CD14-positive monocyte (primary cell): ENCODE measurements at places on chromosomes 3 and 15. TPM values are rescaled to one million over a fixed set of nuclear protein-coding genes. Genes with fewer than 3 reads are reported as not detected.

- no peak overlapping the region for H3K27ac ChIP-seq
- no peaks in the 10 kb centered on the region for H3K27me3 ChIP-seq
- no peak for DNase-seq
- H3K36me3 ChIP-seq, result no peaks in the 10 kb centered on the region
- no peak overlapping the region for H3K4me3 ChIP-seq
Observed at GRCh38 chr3:16596352-16597032, 8.7 kb downstream of the DAZL start.

- H3K4me3 ChIP-seq, result no peak overlapping the region
- H3K27me3 ChIP-seq, result no peaks in the 10 kb centered on the region
- H3K36me3 ChIP-seq, result no peaks in the 10 kb centered on the region
- DNase-seq, result peak; percentile 55
Observed at GRCh38 chr3:10845839-10846656, 30.0 kb downstream of the SLC6A11 start.

GRCh38 chr15:52496175-52496574, 32.5 kb downstream of the MYO5A start:
- no peak for DNase-seq
- no peaks in the 10 kb centered on the region for H3K27me3 ChIP-seq
- H3K4me1 ChIP-seq, result peaks cover 14% of the 10 kb centered on the region
- no peak overlapping the region for H3K4me3 ChIP-seq
- no peak overlapping the region for H3K27ac ChIP-seq

DNA sequence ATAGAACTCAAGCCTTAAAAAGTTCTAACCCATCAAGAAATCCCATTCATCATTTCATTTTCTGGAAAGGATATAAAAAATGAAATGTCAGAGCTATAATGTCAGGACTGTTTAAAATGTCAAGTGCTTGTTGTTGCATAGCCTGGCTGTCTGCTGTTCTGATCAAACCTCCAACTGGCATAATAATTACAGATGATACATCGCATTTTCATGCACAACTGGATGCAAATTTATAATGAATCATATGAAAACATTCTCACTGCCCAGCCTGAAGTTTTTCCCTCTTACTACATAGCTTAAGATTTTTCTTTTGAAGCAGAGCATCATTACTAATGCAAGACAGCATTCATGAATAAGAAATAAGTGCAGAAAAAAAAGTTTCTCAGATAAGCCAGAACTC, 46.5 kb downstream of the GUCA1C start:
- DNase-seq, result no peak
- no peaks in the 10 kb centered on the region for H3K36me3 ChIP-seq
- no peaks in the 10 kb centered on the region for H3K27me3 ChIP-seq
- no peaks in the 10 kb centered on the region for H3K4me1 ChIP-seq
- no peak overlapping the region for H3K4me3 ChIP-seq
- H3K27ac ChIP-seq, result no peak overlapping the region

GRCh38 chr15:41983621-41984571, 11.5 kb upstream of the EHD4 start:
- no peaks in the 10 kb centered on the region for H3K27me3 ChIP-seq
- no peak overlapping the region for H3K27ac ChIP-seq
- no peaks in the 10 kb centered on the region for H3K4me1 ChIP-seq
- H3K4me3 ChIP-seq, result no peak overlapping the region

GRCh38 chr3:2735392-2735894, 374.7 kb downstream of the IL5RA start:
- no peaks in the 10 kb centered on the region for H3K27me3 ChIP-seq
- no peak overlapping the region for H3K27ac ChIP-seq
- no peak for DNase-seq
- H3K36me3 ChIP-seq, result no peaks in the 10 kb centered on the region
- H3K4me3 ChIP-seq, result no peak overlapping the region

- H3K27me3 ChIP-seq, result no peaks in the 10 kb centered on the region
- DNase-seq, result peak; percentile 50
- H3K36me3 ChIP-seq, result peaks cover 26% of the 10 kb centered on the region
- H3K27ac ChIP-seq, result no peak overlapping the region
- peaks cover 28% of the 10 kb centered on the region for H3K4me1 ChIP-seq
Observed at GRCh38 chr15:82751308-82751707, 41.6 kb upstream of the AP3B2 start.

Gene ACTRT3
- not detected for polyA plus RNA-seq

Gene NANOGP8
- polyA plus RNA-seq, result not detected

Gene SLC28A1
- polyA plus RNA-seq, result not detected

Gene CD200
- polyA plus RNA-seq, result 0.13 TPM

Gene WNT5A
- 0.03 TPM for polyA plus RNA-seq
